ENCODE measurements at places on chromosomes 5 and 9.

DNA sequence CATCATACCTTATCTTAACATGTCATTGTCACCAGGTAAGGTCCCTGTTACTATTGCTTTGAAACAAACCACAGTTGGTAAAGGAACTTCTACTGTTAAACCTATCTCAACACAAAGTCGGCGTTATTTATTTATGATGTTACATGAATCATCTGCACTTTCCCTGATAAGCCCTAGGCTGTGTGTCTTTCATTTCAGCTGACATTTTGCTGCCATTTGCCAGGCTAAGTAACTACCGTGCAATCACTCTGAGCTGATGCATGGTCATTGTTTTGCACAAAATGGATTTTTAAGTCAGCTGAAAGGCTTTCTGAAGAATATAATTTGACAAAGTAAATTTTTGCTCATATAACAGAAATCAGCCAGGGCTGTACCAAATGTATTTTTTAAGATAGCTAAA is 546.5 kb downstream of the ZNF608 start:
- no peak for DNase-seq

DNA sequence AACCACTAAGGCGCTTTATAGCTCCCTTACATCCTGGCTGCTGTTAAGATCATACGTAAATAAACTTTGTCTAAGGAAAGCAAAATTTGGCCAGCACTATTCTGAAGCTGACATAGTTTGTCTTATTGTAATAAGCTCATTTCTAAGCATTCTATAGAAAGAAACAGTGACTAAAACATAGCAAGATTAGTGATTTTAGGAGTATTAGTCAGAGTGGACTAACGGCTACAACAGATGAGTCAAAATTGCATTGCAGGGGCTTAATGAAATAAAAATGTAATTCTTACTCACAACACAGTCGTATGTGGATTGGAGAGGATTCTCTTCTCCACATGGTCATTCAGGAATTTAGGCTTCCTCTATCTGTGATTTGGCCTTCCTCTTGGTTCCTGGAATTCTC is 347.6 kb downstream of the GADD45G start:
- DNase-seq: no peak

GRCh38 chr9:18190671-18191374 is 283.1 kb upstream of the ADAMTSL1 start:
- no peak for DNase-seq

- DNase-seq: no peak
These were observed 31.4 kb upstream of the LPCAT1 start for GRCh38 chr5:1555011-1555807.

GRCh38 chr5:28734396-28734795 is 1696.0 kb upstream of the CDH9 start:
- DNase-seq: no peak

DNA sequence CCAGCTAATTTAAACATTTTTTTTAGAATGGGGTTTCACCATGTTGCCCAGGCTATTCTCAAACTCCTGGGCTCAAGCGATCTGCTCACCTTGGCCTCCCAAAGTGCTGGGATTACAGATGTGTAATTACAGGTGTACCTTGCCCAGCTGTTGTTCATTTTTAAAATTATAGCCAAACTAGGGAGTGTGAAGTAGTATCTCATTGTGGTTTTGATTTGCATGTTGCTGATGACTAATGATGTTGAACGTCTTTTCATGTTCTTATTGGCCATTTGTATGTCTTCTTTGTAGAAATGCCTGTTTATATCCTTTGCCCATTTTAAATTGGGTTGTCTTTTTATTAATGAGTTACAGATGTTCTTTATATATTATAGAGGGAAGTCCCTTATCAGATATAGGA is 31.5 kb downstream of the EHMT1 start:
- no peak for DNase-seq

DNA sequence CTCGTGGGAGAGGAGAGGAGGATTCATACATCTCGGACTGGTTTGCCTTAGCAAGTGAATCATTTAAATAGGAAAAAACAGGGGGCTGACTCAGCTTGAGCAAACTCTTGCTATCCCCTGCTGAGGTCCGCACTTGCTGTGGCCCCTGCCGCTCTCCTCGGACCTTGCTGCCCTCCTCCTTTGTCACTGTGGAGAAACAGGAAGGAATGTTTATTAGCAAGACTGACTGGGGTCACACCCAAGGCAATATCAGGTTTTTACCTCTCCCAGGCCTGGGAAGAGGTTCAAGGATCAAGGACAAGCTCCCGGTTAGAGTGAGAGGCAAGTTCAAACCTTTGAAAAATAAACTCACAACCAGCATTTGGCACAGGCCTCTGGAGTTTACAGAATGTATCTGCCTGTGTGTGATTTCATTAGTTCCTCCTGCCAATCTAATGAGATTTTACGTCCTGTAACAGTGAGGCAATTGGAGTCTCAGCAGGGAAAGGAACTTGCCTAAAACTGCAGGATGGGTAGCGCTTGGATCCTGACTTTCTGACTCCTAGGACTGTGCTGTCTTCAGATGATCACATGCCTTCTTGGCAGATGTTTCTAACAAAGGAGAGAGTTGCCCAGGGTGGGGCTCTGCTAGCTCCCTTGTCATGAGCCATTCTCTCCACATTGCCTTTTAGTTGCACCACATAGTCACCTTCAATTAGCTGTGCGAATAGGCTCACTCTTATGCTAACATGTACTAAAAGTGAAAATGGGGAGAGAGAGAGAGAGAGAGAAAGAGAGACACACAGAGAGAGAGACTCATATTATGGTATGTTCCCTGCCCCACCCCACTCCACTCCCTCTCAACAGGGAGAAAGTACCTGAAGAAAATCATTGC is 108.6 kb upstream of the CDKN2B start:
- no peak for DNase-seq

DNA sequence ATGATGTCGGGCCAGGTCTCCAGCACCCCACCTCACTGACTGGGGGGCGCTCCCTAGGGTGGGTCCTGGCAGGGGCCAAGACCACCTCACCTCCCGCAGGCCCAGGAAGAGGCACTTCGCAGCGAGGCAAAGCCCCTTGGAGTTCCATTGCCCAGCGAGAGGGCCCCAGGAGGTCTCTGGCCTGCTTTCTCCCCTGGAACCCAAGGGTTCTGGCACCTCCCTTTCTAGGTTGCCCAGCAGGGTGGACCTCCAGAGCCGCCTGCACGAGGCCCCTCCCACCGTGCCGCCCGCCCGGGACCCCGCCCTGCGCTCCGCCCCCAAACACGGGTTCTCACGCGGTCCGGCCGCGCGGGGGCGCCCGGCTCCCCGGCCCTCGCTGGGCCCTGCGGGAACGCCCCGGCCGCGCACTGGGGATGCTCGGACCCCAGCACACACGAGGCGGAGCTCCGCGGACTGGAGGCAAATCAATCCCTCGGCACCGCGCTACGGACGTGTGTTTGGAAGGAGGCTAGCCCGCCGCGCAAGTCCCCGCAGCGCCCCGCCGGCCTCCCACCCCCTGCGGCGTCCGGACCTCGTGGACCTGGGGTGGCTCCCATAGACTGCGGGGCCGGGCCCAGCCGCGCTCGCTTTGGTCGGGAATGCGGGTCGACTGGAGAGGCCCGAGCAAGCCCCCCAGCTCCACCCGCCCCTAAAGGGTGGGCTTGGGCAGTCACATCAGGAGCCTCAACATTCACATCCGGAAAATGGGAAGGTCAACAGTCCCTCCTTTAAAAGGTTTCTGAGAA is 99.5 kb upstream of the LMX1B start:
- peak; percentile 89 for DNase-seq

GRCh38 chr5:123367739-123368138 is 55.5 kb downstream of the CEP120 start:
- no peak for DNase-seq

- no peak for DNase-seq
These were observed 27.7 kb upstream of the SLC12A7 start for GRCh38 chr5:1139331-1140170.

GRCh38 chr9:90741036-90741435 is 60.6 kb upstream of the SYK start:
- DNase-seq: no peak

- DNase-seq: no peak
These were observed 56.5 kb downstream of the EXD3 start for GRCh38 chr9:137366445-137366810.

DNA sequence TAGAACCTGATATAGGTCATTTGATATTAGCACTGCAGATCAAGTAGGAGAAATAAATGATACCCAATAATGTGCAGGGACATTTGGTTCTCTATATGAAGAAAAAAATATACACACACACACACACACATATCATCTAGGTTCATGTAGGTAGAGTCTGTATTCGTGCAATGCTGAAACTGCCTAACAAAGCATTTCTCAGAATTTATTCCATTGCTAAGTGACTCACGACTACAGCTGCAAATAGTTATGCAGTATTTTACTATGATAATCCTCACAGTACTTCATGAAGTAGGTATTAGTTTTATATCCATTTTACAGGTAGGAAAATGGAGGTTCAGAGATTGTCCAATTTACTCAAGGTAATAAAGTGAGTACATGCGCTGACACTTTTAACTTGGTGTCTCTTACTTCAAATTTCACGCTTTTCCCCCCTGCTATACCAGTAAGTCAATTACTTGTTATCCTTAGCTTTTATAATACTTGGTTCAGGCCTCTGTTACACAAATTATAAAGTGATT is 2.4 kb downstream of the GIN1 start:
- DNase-seq: no peak

- DNase-seq: no peak
These were observed 16.4 kb downstream of the GNAQ start for GRCh38 chr9:78015241-78015640.
